ENCODE measurements at places on chromosomes 16 and 17.

- DNase-seq = no peak
Measured at GRCh38 chr17:30422171-30422570, 43.4 kb downstream of the CPD start.

GRCh38 chr17:40319651-40320540 is 10.9 kb downstream of the RARA start:
- no peak for DNase-seq

DNA sequence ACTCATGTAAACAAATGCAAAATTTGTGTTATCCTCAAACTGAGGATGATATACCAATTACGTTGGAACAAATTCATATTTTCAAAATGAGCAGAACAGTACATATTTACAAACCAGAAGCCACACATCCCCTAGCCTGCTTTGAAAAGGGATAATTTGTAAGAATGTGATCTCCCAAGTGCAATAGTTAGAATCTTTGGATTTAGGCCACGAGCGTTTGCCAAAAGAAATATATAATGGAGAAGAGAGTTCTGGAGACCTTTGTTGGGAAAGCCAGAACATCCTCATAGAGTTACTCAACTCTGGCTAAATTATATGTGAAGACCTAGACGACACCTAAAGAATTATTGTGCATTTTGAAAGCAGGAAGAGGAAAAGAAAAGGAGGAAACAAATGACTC is 449.3 kb downstream of the KCNJ2 start:
- DNase-seq = no peak

- no peak for DNase-seq
Measured at GRCh38 chr17:53101706-53102105, 721.0 kb upstream of the KIF2B start.

- no peak for DNase-seq
Measured at GRCh38 chr17:58808609-58809563, 53.2 kb downstream of the PPM1E start.

- DNase-seq = peak; percentile 56
Measured at GRCh38 chr17:2055292-2056205, 646 bp downstream of the HIC1 start.

DNA sequence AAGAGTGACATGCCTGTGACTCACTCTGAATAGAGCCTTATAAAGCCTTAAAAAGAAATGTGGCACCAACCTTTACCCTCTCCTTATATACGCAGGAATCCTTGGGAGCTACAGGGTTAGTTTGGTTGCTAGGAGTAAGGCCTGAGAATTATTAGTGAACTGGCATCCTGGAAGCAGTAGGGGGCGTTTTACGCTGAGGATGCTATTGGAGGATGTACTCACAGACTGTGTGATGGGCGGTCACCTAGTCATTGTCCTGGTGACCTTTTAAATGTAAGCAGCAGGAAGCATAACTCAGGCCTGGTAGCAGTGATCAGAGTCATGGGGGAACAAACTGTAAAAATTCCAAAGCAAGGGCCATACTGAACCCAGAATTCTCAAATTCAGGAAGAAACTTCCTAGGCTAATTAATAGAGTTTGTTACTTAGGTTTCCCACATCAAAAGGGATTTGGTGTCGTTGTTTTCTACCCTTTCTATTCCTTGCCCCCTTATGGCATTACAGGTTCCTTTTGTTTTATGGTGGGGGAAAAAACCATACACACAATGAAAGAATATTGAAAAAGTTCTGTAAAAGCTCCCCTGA is 153.8 kb downstream of the SNX11 start:
- peak; percentile 50 for DNase-seq

GRCh38 chr16:46582313-46582712 is 38.9 kb downstream of the SHCBP1 start:
- DNase-seq = no peak

GRCh38 chr16:19654147-19654546 is 63.9 kb downstream of the KNOP1 start:
- DNase-seq = no peak

DNA sequence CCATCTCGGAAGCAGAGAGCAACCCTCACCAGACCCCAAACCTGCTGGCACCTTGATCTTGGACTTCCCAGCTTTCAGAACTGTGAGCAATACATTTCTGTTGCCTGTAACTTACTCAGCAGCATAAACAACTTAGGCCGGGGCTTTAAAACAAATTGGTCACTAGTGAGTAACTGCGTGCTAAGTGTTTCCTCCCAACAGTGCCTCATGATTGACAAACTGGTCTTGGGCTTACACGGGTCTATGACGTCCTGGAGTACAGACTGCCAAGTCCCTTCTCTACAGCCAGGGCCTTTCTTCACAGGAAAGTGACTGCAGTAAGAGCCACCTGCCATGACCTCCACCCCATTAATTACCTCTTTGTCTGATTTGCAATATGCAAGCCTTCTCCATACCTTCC is 136.7 kb downstream of the XYLT1 start:
- peak; percentile 51 for DNase-seq

- DNase-seq = no peak
Measured at GRCh38 chr17:73521376-73521775, 122.9 kb downstream of the SDK2 start.

DNA sequence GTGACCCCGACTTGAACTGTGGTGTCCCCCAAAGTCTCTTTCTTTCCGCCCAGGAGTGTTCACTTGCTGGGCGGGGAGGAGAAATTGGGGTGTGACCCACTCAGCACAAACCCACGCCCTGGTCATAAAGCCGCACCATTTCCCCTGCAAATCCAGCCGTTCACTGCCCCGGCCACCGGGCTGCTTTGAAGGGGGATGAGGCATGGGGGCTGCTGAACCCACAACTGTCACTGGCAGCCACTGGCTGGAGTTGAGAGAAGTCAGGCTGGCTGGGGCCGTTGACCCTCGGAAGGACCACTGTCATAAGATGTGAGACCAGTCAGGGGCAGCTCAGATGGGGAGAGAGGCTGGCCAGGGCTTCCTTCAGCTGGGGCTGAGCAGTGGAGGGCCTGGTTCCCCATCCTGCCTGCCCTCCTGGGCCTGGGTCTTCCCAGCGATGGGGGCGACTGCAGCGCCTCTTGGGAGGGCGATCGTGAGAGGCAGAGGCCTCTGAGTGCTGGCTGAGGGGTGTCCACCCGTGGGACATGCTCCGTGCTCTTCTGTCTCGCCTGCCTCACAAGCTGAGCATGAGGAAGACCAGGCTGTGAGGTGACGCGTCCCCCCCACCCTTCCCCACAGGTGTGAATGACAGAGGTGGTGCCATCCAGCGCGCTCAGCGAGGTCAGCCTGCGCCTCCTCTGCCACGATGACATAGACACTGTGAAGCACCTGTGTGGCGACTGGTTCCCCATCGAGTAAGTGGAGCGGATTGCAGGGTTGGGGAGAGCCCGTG is 19.5 kb downstream of the C16orf90 start:
- DNase-seq = no peak

GRCh38 chr17:11601661-11602060 is 3.4 kb downstream of the DNAH9 start:
- no peak for DNase-seq

GRCh38 chr16:67674851-67675578 is 8.4 kb downstream of the C16orf86 start:
- DNase-seq = no peak

DNA sequence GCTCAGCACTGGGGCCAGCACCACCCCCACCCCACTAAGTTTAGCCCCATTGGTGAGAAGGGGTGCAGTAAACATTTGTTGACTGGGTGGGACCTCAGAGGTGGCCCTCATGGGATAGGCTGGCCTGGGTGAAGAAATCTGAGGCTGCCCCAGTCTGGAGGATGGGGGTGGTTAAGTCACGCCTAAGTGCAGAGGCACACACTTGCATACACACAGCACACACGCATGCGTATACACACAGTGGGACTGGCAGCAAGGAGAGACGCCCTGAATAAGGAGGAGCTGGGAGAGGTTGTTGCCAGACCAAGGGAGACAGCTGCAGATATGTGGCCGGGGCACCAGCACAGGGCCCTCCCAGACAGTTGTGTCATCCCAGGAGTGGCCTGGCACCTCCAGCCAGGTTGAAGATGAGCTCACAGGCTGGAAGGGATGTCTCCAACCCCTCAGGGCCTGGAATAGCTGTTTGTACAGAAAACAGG is 3.0 kb upstream of the BCAR1 start:
- DNase-seq = peak; percentile 86

- no peak for DNase-seq
Measured at GRCh38 chr16:54062361-54063278, 224.0 kb downstream of the IRX3 start.

DNA sequence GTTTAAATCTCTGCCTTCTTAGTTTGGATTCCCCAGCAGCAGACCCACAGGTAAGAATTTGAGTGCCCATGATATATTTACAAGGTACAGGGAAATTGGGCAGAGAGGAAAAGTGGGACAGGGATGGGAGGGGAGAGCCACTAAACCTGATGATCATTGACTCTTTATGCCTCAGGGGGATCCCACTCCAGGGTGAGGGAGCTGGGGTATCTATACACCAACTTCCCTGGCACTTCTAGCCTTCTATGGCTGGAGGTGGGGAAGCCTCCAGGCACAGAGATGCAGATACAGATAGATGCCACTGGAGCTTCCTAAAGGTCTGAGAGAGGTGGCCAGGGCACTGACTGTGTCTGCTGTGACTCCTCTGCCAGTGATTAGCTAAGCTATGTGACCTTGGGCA is 256.4 kb downstream of the KATNIP start:
- no peak for DNase-seq

DNA sequence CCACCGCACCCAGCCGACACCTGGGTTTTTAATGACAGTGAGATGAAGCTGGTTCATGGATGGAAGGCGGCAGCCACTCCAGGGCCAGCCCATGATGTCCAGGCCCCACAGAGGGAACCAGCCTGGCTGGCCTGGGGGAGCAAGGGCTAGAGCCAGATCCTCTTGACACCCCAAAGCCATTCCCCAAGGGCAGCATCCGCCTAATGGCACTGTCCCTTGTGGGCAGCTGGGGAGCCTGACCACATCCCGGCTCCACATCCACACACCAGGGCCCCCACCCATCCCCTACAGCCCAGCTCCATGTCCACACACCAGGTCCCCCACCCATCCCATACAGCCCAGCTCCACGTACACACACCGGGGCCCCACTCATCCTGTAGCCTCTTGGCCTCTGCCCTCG is 53.3 kb upstream of the ACSF3 start:
- no peak for DNase-seq

DNA sequence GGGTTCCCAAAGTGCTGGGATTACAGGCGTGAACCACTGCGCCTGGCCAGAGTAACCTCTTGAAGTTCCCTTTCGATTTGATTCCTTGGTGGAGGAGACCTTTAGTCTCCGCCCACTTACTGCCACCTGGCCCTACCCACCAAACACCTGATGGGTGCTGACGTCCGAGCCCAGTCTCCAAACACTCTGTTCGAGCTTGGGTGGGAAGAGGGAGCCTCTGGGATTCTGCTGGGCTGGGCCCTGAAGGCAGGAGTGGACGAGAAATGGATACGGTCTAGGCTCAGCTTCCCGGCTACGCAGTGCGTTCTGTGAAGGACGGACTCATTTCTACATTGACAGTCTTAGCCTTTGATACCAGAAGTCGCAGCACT is 870 bp upstream of the ITGA3 start:
- peak; percentile 39 for DNase-seq

- DNase-seq = no peak
Measured at GRCh38 chr16:84286578-84287240, 8.0 kb upstream of the WFDC1 start.

DNA sequence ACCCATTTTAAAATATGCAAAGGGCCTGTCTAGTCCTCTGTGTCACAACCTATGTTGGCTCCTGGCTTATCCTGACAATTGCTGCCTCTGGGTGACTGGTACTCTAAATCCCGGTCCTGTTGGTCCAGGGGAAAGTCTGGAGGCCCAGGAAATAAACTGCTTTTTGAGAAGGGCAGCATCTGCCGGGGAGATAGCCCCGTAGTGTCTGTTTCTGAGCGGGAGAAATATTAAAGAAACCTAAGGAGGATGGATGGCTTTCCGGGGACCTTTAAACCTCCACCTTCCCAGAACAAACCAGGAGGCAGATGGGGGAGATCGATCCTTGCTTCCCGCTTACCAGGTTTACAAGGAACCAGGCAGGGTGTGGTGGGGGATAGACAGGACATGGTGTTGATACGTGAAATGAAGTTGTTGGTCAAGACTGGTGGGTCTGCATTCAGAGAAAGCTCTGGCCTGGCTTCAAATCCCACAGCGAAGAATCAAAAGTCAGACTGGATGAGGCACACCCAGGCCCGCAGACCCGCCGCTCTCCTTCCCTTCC is 3.8 kb downstream of the HOXB2 start:
- DNase-seq = no peak

- DNase-seq = no peak
Measured at GRCh38 chr17:9533441-9533840, 42.2 kb downstream of the STX8 start.

DNA sequence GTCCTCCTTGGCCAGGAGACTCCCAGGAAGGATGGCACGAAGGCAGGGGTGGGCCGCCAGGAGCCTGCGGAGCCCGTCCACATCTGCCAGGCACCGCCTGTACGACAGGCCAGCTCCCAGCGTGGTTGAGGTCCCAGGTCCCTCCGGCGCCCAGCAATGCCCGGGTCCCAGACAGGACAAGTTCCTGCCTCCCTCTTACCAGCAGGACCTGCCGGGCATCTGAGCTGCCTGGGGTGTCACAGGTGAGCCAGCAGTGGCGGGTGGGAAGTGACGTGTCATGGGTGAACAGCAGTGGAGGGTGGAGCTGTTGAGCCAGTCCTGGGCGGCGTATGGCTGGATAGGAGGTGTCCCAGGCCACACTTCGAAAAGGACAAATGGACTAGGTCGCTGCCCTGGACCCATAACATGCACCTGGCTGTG is 15.7 kb upstream of the BAHCC1 start:
- no peak for DNase-seq

GRCh38 chr17:56912105-56912999 is 1.5 kb downstream of the TRIM25 start:
- peak; percentile 41 for DNase-seq

- no peak for DNase-seq
Measured at GRCh38 chr16:65545413-65545956, 423.6 kb upstream of the CDH11 start.

DNA sequence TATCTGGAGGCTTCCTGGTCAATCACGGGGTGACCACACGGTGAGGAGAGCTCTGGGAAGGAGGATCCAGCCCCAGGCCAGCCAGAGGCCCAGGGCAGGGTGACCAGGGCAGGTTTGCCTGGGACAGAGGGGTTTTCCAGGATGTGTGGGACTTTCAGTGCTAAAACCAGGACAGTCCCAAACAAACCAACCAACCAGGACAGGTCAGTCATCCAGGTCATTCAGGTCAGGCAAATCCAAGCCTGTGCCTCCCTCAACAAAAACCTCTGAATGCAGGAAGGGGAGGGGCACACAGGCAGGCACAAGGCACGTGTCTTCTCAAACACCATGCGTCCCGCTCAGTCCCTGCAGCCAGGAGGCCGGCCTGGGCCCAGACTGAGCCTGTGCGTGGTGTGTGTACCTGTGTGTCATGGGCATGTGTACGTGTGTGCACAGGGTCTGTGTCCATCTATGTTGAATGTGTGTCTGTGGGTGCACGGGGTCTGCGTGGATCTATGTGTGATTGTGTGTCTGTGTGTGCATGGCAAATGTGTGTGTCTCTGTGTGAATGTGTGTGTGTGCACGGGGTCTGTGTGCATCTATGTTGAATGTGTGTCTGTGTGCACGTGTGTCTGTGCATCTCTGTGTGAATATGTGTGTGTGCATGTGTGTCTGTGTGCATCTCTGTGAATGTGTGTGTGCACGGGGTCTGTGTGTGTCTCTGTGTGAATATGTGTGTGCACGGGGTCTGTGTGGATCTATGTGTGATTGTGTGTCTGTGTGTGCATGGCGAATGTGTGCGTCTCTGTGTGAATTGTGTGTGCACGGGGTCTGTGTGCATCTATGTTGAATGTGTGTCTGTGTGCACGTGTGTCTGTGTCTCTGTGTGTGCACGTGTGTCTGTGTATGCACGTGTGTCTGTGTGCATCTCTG is 78.9 kb downstream of the RTN4RL1 start:
- DNase-seq = no peak

Data from EL (cell line).